Suppressor macrophage (primary cell): ENCODE measurements at places on chromosomes 2 and 18.

DNA sequence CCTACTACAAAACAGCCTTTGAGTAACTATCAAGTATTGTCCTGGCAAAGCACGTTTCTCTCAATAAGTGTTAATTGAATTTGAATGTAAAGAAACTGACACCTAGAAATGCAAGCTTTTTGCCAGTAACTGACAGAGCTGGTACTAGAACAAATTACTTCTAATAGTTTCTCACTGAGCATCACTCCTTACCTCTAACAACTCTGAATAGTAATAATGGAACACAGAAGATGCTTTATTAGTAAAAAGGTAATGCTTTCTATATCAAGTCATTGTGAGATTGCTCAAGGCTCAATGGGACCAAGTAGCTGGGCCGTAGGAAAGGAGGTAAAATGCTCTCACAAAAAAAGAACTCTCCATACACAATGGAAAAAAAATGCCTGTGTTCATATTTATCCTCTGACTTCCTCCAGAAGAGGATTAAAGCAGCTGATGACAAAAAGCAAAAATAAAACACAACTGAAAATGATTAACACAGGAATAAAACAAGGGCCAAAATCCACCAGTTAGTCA lies 11.8 kb downstream of the RASGRP3 start:
- no peak for DNase-seq

DNA sequence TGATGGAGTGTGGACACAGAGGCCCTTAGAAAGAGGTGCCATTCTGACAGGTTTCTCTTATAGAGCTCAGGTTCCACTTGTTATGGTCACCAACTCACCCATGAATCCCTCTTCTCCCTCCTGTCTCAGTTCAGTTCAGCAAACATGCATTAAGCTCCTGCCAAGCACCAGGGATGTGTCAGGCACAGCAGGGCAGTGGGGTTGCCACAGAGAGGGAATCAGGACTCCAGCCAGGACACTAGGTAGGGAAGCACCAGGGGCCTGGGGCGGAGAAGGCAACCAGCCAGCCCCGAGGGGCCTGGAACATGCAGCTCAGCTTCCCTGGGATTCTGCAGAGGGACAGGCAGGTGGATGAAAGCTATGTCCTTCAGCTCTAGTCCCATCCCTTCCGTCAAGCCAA lies 44.6 kb downstream of the TOGARAM2 start:
- no peak for DNase-seq

GRCh38 chr2:127545796-127546195 lies 10.3 kb downstream of the MYO7B start:
- no peak for DNase-seq

DNA sequence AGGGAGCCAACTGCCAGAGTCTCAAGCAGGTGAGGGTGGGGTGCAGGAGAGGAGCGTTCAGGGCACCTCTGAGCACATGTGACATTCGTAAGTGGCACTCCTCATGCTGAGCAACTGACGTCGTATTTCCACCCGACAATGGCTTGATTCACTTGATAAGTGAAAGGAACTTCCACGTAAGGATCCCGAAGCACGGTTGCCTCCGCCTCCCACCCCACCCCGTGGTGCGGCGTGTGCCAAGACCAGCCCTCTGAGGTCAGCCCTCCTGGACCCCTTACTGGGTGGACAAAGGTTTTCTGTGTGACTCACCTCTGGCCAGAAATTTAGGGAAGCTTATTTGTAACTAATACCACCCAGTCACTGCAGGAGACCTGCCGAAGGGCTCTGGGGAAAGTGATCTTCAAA lies 59.9 kb downstream of the AGAP1 start:
- no peak for DNase-seq

DNA sequence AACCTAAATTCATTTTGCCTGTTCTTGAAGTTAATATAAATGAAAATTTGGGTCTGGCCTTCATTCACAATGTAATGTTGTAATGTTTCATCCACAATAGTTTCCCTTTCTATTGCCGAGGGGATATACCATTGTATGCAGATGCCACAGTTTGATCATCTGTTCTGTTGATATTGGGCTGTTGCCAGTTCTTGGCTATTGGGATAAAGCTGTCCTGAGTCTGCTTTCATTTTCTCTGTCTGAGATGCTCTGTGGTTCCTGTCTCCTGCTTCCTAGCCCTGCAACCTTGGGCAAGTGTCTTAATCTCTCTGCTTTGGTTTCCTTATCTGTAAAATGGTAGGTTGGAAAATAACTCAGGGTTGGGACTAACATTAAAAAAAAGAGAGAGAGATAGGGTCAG lies 25.2 kb downstream of the B3GNT2 start:
- no peak for DNase-seq

- peak; percentile 38 for DNase-seq
These were observed at the start of gene UNC80 for GRCh38 chr2:209771474-209772289. Gene UNC80 (plus strand): TSS chr2:209771832. CDS start chr2:209772073, 241 bp downstream.

DNA sequence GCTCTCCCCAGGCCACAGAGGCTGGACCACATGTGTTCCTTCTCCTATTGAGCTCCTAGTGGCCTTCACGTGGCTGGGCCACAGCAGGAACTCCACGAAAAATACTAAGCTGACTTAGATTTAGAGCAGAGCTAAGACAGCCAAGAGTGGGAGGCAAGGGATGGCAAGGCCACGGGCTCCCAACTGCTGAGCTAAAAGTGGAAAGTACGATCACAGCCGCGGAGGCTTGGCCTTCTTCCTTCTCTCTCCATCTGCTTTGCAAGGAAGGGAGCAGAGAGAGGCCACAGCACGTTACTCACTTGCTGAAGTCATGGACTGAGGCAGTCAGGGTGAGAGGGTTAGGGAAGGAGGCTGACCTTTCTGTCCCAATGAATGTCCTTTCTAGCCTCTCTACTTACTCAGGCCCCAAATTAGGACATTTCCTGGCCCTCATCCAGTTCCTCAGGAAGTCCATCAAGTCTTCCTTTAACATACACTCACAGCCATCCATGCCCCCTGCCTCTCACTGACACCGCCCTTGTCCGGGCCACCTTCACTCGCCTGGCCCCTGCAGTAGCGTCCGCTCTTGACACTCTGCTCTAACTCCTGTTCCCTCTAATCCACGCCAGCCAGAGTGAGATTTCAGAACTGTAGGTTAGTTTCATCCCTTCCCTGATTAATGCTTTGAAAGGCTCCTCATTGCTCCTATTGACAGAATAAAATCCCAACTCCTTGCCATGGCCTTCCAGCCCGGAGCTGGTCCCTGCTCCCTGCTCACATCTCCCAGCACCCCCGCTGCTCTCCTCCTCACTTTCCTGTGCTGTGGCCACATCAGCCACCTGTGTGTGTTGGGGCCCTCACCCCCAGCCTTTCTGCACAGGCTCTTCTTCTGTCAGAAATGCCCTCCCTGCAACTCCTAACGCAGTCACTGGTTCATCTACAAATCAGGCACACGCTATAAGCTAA lies 204.2 kb downstream of the CYP26B1 start:
- DNase-seq: no peak

GRCh38 chr2:44547718-44548117 lies 186.0 kb downstream of the CAMKMT start:
- no peak for DNase-seq
